DMS79 (cell line): ENCODE measurements at places on chromosomes 7 and 10.
A peak's percentile ranks its signal among the peaks of the same experiment; 100 is the strongest.

- no peak for DNase-seq
These were observed 97.9 kb upstream of the KLF14 start for GRCh38 chr7:130831817-130832481.

- no peak for DNase-seq
These were observed 24.2 kb upstream of the OTUD1 start for GRCh38 chr10:23414658-23415057.

DNA sequence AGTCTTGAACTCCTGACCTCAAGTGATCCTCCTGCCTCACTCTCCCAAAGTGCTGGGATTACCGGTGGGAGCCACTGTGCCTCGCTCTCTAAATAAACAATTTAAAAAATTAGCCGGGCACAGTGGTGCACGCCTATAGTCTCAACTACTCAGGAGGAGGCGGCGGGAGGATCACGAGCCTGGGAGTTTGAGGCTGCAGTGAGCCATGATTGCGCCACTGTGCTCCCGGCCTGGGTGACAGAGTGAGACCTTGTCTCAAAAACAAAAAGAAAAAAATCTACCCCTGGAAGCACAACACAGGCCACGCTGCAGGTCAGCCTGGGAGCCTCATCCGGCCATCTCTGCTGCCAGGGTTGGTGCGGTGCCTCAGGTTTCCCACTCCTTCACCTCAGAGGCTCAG is 3.8 kb upstream of the EIF3B start:
- DNase-seq = no peak

DNA sequence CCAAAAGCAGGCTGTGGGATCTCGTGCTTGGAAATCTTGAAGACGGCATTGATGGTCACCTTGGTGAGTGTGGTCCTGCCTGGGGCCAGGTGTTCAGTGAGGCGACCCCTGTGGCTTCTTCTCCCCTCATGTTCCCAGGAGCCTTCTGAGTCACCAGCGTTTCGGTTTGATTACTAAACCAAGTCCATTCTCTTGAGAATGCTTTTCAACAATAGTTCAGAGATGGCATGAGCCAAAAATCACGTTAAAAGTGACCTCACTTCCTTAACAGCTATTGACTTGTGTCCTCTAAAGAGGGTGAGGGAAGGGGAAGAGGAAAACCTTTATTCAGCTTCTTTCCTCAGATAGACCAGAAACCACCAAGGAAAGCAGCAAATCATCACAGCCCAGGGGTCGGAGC is 315.2 kb downstream of the GATA3 start:
- DNase-seq = no peak

DNA sequence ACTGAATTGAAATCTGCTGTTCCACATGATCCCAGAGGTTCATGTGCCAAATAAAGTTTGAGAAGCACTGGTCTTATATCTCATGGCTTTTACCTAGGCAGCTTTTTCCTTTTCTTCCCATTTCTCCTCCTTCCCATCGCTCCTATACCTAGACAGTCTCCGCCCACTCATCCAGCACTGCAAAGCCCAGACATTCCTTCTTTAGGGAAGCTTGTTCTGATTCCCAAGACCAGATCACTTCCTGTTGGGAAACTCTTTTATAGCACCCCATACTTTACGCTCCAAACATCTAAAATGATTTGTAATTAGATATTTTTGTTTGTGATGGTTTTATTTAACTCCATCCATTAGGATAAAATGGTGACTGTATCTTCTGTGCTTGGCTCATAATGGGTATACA is 75.9 kb downstream of the BMPER start:
- DNase-seq = no peak

DNA sequence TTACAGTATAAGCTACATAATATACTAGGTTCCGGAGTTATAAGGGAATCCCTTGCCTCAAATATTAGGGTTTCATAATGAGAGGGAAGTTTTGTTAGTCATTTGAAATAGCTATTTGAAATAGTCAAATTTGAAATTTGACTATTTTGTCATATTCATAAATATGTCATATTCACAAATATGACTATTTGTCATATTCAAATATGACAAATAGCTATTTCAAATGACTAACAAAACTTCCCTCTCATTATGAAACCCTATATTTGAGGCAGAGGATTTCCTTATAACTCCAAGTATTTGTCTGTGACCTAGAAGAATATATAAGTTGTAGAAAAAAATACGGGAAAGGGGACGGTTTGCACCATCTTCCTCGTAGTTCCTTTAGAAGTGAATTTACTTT is 76.6 kb downstream of the HDAC9 start:
- DNase-seq = no peak

GRCh38 chr10:88565072-88565471 is 18.0 kb downstream of the RNLS start:
- no peak for DNase-seq

- peak; percentile 78 for DNase-seq
These were observed at the start of gene CALML3 for GRCh38 chr10:5524641-5525560. TSS of gene CALML3 (plus strand) at chr10:5524961. CDS start at chr10:5525086, 125 bp downstream.
